ENCODE measurements at places on chromosomes 12 and 14.

DNA sequence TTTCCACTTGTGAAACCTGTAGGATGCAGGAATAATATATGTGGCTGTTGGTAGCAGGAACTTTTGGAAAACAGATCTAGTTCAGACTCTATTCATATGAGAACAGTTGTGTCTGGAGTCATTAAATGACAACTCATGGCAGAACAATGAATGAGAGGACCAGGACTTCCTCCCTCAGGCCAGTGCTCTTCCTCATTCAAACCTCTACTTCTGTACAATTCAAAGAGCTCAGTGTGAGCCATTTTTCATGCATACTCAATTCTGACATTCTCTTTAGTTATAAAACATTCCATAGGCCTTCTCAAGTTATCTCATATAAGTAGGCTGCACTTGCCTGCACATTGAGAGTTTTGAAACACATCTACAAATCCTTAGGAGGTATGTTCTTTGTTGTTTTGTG is 1526.6 kb upstream of the FLRT2 start:
- no peak for DNase-seq

GRCh38 chr12:42299392-42300308 is 26.2 kb downstream of the ZCRB1 start:
- DNase-seq: peak; percentile 64

DNA sequence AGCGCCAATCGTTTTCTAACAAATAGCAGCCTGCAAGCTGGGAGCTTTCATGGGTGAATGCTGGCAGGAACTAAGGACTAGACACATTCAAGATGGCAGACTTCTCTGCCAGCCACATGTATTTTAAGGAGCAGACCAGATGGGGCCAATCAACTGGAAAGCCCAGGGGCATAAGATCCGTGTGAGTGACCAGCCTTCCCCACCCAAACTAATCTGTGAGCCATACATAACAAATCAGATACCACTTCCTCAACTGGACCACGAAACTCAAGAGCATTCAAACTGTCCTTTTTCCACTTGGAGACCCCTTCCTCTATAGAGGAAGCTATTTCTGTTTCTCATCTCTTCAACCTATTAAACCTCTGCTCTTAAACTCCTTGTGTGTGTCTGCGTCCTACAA is 9.7 kb downstream of the TCL1B start:
- DNase-seq: no peak

DNA sequence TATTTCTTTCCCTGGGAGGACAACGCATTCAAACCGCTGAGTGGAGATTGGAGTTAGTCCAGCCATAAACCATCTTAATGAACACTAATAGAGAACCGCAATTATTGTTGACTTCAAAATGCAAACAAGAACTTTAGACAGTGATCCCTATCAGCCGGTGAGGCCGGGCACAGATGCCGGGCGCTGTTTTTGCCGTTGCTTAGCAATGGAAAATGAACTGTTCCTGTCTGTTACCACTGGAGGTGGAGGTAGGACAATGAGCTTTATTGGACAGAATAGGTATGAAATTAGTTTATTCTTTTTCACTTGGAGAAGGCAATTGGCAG is 216.8 kb downstream of the TTC8 start:
- no peak for DNase-seq

- DNase-seq: no peak
Measured at GRCh38 chr14:56026506-56026905, 91.7 kb upstream of the PELI2 start.

DNA sequence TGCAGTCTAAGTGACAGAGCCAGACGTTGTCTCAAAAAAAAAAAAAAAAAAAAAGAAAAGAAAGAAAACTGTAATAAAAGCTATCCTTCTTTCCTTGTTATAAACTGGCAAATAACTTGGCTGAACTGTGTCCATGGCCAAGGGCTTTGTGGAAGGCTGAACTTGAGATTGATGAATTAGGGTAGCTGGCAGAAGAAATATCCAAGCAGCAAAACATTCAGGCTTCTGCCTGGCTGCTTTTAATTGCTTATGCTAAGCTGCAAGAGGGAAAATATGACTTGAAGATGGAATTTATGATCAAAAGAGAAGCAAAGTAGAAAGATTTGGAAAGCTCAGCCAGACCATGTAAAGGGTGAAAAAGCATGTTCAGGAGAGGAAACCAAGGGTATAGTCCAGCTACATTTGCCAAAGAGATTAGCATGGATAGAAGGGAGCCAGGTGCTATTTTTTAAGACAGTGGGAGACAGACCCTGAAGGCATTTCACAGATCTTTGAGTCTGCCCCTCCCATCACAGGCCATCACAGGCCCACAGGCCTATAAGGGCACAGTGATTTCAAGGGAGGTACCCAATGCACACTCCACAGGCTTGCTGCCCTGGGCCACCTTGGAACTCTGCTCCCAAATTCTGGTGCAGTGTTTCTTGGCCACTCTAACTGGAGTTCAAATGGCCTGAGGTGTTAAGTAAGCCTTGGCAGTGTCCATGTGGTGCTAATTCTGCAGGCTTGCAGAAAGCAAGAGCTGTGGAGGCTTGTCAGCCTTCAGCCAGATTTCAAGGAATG is 226.0 kb downstream of the AEBP2 start:
- no peak for DNase-seq

- no peak for DNase-seq
Measured at GRCh38 chr12:93722835-93723567, 45.8 kb downstream of the CRADD start.

- DNase-seq: no peak
Measured at GRCh38 chr14:50037852-50038251, 78.5 kb downstream of the VCPKMT start.

GRCh38 chr14:21097636-21098075 is 799 bp downstream of the ZNF219 start:
- no peak for DNase-seq

DNA sequence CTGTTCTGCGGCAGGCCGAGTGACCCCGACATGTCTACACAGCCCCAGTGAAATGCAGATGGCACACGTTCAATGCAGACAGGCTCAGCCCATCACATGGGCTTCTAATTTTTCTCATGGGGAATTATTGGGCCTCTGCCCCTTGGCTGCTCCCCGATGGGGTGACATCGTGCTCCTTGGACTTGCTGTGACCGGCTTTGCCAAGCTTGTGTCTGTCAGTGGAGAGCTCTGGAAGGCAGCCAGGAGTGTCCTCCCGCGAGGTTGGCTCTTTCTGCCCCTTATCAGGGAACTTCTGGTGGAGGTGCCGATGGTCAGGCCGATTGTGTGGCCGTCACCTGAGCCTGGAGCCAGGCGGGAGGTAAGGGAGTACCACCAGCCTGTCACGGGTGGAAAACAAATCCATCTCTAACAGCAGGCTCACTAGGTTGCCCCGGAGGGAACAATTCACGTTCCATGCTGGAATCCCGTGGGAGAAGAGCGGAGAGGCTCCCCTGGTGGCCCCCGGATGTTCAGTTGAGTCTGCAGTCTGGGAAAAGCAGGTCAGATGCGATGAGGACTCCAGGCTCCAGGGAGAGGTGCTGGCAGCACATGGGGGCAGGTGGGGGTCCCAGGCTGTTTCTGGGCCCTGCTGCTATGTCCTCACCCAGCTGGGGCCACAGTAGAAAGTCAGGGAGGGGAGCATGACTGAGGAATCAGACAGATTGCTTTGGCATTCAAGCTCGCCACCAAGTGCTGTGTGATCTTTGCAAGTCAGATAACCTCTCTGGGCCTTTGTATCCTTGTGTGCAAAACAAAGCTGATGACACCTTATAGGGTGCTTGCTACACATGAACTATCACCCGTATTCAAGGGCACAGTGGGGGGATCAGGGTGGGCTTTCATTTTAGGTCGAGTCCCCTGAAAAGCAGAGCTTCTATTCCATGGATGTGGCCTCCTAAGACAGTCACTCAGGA is 43.2 kb upstream of the EML1 start:
- DNase-seq: no peak

GRCh38 chr12:42987216-42987650 is 397.7 kb upstream of the PRICKLE1 start:
- DNase-seq: no peak

DNA sequence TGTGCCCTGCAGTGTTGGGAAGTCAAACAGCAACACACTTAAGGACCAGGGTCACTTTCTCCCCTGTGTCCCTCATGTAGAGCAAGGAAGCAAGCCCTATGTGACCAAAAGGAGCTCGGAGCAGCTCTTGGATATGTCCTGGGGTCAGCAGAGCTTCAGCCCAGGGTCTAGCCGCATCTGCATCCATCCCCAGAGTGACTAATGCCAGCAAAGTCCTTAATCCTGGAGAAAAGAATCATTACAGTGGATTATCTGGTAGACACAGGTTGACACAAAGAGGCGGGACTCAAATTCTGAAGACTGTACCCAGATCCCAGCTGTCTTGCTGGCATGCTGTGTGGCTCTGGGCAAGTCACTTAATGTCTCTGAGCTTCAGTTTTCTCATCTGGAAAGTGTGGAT is 239.1 kb upstream of the PWP1 start:
- DNase-seq: no peak

DNA sequence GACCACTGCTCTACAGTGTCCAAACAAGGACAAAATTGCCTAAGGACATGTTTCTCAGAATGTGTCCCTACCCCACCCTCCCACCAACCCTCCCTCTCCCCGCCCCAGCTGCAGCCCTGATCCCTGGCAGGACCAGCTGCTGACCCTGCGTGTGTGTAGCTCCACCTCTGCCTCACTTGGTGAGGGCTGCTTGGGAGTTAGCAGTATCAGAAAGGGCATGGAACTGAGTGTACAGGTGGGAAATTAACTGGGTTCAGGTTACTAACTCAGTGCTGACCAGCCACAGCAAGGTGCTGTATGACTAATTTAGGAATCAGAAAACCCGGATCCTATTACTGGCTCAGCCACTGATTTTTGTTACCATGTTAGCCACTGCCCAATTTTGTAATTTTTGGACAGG is 11.3 kb upstream of the PLEKHD1 start:
- no peak for DNase-seq

GRCh38 chr14:81416981-81417380 is 16.9 kb upstream of the STON2 start:
- no peak for DNase-seq

DNA sequence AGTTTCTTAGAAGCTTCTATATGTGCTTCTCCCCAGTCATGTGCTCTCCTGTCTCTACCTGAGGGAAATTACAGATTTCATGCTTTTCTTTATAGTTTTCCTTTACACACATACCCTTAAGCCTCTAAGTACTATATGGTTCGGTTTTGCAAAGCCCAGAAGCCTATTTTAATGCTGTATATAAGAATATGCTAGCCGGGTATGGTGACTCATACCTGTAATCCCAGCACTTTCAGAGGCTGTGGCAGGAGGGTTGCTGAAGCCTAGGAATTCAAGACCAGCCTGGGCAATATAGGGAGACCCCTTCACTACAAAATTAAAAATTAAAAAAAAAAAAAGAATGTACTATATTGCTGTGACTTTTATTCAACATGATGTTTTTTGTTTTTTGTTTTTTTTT is 15.4 kb downstream of the DGLUCY start:
- DNase-seq: no peak

DNA sequence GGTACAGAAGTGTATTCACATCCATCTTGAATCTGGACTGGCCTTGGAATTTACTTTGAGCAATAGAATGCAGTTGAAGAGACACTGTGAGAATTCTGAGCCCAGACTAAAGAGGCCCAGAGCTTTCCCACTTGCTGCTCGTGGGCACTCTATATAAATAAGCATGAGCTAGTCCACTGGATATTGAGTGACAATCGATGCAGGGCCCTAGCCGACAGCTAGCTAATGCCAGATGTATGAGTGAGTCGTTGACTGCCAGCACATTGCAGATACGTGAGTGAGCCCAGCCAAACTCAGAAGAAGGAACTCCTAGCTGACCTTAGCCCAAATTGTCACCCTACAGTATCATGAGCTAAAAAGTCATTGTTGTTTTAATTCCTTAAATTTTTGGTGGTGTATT is 24.9 kb downstream of the NAV3 start:
- DNase-seq: no peak

DNA sequence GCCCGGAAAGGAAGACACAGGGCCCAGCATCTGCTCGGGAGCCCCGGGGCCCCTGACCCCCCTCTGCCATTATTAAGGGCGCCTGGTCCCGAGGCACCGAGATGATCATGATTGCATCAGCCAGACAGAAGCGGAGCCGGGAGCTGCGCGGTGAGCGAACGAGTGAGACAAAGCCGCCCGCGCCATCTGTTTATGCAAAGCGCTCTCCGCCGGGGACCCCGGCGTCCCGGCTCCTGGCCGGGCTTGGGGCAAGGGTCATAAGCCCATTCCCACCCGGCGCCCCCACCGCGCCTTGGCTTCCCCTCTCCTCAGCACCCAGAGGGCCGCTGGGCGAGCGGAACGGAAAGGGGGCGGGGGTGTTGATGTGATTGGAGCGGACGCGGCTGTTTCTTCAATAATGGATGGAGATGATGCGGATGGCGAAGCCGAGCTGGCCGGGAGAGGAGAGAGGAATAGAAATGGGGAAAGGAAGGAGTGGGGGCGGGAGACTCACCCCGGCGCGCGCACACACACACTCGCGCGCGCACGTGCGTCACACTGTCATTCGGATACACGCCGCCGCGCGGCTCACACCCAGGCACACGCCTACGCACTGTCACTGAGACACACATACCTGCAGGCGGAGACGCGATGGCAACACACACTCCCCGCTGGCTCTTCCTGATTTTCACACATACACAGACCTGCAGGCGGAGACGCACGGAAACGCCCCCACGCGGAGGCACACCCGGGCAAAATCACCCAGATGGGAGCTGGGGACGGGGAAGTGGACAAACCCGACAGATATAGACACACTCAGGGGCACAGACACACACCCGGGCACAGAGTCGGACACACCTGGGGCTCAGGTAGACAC is 10.7 kb downstream of the STAC3 start:
- DNase-seq: no peak

- DNase-seq: no peak
Measured at GRCh38 chr14:93040982-93041381, 74.7 kb downstream of the ITPK1 start.

DNA sequence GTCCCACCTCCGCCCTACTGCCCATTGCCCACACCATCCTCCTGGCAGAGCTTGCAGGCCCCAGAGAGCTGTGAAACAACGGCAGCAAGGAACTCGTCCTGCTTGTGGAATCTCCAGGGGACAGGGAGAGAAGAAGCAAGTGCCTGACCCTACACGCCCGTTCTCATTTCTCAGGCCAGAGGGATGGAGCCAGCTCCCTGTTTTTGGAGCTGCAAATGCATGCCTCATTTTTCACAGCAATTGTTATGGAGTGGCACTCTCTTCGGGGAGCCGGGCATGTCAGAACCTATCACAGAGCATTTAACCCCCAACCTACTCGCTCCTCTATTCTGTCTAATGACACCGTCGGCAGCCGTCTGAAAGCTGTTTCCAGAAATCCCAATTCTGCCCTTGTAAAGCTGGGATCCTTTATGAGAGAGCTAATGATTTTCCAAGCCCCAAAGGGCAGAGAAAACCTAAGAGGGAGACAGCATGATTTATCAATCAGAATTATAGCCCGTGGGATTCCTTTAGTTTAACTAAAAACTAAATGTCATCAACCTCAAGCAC is 222.3 kb upstream of the NOS1 start:
- no peak for DNase-seq

- peak; percentile 47 for DNase-seq
Measured at GRCh38 chr14:34030864-34031263, 80.0 kb upstream of the EGLN3 start.

- peak; percentile 22 for DNase-seq
Measured at GRCh38 chr14:56659964-56660551, 80.5 kb downstream of the TMEM260 start.

GRCh38 chr12:19138956-19139355 is 9.4 kb downstream of the PLEKHA5 start:
- DNase-seq: no peak

GRCh38 chr14:36363704-36364103 is 43.3 kb upstream of the MBIP start:
- DNase-seq: no peak

GRCh38 chr14:45492876-45493275 is 239.9 kb upstream of the MIS18BP1 start:
- DNase-seq: no peak

GRCh38 chr12:57152639-57153038 is 5.2 kb upstream of the LRP1-AS start:
- no peak for DNase-seq

Measured in non-pigmented ciliary epithelial cell (primary cell).